ENCODE measurements at places on chromosomes 6 and 20.
A peak's percentile ranks its signal among the peaks of the same experiment; 100 is the strongest.

- DNase-seq = no peak
Observed at GRCh38 chr6:12962987-12963386, 246.4 kb downstream of the PHACTR1 start.

GRCh38 chr20:18718129-18718528 lies 95.5 kb upstream of the SCP2D1 start:
- DNase-seq = no peak

DNA sequence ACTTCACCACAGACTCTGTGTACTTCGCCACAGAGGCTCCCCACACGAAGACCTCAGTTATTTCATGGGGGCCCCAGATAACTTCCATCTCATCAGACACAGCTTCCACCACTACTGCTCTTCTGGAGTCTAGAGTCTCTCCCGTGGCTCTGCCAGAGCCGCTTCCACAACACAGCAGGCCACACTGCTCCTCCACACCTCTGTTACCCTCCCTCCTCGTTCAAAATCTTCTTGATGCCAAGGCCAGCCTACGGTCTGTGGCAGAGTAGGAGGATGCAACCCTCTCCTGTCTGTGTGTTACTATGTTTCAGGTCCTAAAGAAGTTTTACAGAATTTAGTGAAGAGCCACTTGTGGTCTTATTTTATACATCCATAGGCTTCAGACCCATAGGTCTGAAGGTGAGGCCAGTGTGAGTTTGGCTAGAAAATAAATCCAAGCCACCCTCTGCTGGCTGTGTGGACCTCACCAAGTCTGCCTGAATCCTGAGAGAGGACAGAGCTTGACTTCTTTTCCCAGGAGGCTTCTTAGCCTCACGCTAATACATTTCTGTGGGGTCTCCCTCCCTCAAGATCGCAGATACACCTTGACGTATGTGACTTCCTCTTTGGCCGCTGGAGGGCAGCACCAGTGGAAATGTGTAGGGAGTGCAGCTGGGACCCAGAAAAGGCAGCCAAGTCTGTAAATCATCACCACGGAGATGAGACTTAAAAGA lies 197.7 kb downstream of the FAXC start:
- no peak for DNase-seq

DNA sequence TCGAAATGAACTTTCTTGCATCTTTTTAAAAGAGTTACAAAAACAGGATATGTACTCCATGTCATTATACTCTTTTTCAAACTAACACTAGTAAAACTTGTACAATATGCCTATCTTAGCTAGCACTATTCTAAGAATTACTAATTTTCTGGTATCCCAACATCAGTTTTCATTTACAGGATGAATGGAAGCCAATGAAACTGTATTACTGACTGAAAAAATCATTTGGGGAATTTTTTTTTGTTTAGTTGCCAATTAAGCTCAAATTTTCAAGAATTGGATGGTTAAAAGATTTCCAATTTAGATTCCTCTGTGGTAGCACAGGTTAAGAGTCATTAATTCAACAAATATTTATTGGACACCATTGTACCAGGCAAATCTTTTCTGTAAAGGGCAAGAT lies 30.7 kb downstream of the TASP1 start:
- no peak for DNase-seq

- no peak for DNase-seq
Observed at GRCh38 chr20:32796981-32797451, 22.7 kb upstream of the MAPRE1 start.

DNA sequence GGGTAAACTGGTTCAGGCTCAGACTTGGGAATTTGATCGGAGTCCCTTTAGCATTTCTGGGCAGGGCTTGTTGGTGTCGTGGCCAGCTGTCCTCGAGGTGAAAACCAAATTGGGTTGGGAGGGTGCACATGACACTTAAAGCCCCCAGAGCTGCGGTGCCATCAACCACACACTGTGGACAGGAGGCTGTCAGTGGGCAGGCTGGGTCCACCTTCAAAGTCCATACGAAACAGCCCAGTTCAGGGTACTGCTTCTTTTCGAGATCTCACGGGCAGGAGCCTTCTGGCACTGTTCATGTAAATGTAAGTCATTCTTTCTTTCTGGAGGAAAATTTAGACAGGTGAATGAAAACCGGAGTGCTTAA lies 7.0 kb downstream of the SYNJ2 start:
- DNase-seq = no peak

- no peak for DNase-seq
Observed at GRCh38 chr6:116902634-116903033, 25.6 kb downstream of the RFX6 start.

DNA sequence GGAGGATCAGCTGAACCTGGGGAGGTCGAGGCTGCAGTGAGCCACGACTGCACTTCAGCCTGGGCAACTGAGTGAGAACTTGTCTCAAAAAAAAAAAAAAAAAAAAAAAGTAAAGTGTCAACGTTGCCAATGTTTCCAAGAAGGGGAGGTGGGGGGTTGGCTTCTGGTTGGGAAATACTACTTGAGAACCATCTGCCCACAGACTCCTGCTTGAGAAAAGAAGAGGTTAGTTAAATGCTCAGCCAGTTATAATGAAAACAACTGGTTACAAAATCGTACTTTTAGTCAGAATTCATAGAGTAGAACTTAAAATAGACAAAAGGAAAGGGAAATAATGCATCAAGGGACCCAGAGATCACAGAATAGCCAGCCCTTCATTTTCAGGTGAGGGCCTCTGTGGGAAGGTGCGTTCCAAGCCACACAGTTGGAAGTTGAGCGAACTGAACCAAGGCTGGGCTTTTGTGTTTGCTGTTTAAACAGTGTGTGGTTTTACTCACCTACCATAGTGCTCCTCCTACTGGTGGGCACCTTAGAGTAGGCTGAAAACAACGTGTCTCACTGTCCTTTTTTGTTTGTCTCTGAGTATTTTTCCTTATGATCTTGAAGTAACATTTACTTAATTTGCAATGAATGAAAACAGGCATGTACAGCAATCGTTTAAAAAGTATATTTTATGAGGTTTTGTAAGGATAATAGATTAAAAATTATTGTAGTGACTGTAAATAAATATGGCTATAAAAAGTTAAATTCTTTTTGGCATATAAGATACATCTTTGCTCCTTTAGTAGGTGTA lies 200.7 kb downstream of the BCAS1 start:
- DNase-seq = peak; percentile 66

DNA sequence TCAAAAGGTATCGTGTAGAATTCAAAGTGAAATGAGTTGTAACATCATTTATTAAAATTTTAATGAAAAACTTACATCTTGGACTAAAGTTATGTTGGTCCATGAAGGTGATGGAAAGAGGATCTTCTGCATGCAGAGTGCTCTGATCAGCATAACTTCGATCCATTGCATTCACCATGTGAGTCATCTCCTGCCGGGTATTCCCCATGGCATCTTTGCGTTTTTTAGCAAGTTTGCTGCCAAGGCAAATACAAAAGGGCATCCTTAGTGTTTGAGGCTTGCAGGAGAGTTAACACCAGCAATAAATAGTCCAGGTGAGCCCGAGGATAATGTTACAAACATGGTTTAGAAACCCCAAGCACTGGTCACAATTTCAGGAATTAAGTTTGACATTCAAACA lies 104.2 kb upstream of the THEMIS start:
- DNase-seq = no peak

- DNase-seq = no peak
Observed at GRCh38 chr6:149273318-149273717, 44.2 kb upstream of the TAB2 start.

DNA sequence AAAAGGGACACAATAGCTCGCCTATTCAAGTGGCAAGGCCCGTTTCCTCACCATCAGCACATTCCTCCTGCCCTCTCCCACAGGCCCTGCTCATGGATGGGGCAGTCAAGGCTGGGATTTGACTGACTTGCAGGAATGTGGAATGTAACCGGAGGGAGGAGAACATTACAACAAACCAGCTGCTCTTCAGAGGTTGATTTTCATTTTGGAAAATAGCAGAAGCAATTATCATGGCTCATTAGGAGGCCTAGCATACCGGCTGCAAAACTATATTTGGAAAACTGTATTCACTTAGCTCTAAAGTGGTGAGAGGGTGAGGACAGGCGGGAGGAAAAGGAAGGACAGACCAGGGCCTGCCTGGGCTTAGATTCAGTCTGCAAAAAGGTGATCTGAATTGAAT lies 283.7 kb downstream of the CD83 start:
- no peak for DNase-seq

DNA sequence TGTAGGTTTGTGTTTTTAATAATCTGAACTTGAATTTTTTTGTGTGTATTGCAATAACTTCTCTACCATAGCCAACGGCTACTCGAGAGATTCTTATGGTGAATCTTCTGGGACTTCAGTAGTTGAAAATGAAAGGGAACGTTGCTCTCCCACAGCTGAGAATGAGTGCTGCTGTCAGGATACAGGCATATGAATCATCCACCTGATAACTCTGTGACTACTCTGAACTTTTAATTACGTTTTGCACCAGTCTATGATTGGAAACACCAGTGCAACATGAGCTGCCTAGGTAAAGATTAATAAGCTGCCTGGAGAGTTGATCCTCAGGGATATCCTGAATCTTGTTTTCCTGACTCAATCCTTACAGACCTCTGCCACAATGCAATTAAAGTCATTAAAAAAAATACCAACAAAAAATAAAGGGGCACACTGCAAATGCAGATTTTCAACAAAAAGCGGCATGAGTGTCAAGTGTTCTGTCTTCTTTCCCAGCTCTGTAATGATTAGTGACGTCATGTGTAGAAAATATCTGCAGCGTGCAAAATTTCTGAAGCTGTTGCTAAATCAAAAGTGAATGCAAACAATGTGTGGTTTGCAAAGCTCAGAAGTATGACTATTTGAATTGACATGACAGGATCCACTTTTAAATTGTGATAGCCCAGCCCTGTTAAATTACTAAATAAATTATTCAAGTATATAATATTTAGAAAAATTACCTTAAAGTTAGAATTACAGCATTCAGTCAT lies 432.2 kb downstream of the HTR1B start:
- no peak for DNase-seq

GRCh38 chr6:121791396-121792315 lies 356.2 kb downstream of the GJA1 start:
- no peak for DNase-seq

DNA sequence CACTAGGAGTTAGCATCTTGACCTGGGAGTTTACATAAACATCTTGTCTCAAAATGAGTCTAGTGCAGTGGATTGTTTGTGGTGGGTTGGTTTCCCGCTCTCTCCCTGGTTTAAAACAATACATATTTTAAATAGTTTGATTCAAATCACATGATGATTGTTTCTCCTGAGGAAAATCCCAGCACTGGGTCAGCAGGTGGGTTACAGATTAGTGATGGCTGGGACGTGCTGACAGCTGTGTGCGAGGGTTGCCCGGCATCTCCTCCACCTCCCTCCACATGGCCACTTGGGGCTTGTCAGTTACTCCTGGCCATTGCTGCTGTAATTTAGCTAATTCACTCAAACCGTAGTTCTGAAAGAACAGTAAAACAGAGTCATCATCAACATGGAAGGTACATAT lies 306.4 kb upstream of the CITED2 start:
- no peak for DNase-seq

- DNase-seq = no peak
Observed at GRCh38 chr20:64159286-64159680, 5.0 kb upstream of the MYT1 start.

DNA sequence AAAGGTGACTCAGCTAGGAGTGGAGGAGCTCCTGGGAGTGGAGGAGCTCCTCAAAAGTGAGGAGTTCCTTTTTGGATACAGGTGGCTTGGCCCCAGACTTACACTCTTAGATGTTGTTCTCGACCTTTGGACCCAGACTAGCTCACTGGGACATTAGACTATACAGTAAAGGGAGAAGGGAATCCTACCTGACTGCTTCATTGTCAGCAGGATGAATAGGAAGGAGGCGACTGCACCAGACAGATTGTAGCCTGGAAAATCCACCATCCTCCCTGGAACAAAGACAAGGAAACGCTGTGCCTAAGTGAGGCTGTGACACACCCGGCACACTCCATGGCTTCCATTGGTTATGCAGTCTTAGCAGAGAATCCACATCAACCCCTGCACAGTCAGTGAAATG lies at the start of gene BTNL2:
Gene BTNL2, minus strand, starts transcription at position 325 of the 400 bp plus-strand sequence. Its CDS starts 58 bp downstream, at position 267.
- DNase-seq = no peak

DNA sequence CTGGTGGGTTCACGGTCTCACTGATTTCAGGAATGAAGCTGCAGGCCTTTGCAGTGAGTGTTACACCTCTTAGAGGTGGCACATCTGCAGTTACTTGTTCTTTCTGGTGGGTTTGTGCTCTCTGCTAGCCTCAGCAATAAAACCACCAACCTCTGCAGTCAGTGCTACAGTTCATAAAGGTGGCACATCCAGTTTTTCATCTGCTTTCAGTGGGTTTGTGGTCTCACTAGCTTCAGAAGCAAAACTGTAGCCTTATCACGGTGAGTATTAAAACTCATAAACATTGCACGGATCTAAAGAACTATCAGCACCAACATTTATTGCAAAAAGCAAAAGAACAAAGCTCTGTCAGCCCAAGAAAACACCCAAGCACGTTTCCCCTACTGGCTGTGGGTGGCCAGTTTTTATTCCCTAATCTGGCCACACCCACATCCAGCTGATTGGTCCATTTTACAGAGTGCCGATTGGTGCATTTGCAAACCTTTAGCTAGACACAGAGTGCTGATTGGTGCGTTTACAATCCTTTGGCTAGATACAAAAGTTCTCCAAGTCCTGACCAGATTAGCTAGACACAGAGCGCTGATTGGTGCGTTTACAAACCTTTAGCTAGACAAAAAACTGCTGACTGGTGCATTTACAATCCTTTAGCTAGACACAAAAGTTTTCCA lies 3.4 kb upstream of the TMEM14C start:
- DNase-seq = peak; percentile 11

DNA sequence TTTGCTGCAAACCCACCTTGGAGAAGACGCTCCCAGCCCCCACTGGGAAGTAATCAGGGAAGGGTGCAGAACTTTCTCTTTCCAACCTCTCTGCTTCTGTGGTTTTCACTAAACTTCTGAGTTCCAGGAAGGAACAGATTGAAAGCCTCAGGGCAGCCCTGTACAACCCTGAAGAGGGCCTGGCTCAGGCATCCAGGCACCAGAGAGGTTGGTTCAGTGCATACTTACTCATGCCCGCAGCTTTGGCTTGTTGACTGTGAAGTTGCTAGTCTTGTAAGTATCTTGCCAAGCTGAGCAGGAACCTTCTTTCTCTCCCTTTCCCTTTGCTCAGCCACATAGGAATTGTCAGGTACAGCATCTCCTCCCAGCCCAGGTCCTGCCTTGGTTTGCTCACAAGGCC lies 272.2 kb upstream of the FOXQ1 start:
- DNase-seq = no peak

DNA sequence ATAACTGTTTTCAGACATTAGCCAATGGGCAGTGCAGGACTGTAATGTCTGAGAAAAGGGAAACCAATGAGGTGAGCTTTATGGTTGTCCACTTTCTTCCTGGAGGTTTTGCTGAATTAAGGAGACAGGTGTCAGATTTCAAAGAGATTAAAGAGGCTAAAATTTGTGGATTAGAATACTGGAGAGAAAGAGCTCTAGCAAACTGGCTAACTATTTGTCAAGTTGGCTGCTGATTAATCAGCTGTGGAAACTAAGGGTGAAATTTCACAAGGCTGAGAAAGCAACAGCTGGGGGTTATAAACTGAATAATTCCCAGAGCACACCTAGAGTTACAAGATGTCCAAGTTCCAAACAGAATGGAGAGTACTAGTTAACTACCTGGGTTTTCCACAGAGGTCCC lies 198.9 kb downstream of the TBC1D32 start:
- no peak for DNase-seq
